Fibroblast of skin of right biceps (primary cell): ENCODE measurements at places on chromosomes 3 and 15.
A peak's percentile ranks its signal among the peaks of the same experiment; 100 is the strongest.

DNA sequence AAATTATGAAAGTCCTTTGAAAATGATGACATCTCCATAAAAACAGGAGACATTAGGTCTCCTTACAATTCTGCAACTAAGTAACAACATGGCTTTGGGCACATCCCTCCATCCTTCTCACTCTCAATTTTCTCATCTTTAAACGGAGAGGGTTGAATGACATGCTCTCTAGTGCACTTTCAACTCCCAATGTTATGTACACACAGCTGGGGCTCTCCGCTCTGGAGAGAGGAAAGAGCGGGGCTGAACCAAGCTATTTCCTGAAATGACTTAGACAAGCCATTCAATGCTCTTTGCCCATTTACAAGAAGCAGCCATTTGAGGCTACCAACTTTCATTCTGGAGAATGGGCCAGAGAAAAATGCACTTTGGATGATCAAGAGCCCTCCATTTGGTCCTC lies 144.2 kb upstream of the BNIP2 start:
- no peak for DNase-seq

DNA sequence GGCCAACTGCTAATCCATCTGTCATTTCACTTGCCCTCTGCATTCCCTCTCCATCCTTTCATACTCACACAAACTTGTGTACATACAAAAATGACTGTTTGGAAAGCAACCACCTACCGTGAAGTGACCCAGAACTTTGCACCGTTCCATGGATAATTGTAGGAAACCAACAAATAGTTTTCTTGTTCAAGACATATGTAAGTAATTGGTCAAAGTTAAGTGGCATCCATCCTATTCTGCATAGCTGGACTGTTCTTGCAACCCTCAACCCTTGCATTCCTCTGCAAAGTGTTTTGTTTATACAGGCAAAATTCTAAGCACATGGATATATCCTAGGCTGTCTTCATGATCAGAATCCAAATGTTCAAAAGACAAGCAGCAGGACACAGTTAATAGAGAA lies 592.5 kb downstream of the MECOM start:
- DNase-seq: peak; percentile 16

DNA sequence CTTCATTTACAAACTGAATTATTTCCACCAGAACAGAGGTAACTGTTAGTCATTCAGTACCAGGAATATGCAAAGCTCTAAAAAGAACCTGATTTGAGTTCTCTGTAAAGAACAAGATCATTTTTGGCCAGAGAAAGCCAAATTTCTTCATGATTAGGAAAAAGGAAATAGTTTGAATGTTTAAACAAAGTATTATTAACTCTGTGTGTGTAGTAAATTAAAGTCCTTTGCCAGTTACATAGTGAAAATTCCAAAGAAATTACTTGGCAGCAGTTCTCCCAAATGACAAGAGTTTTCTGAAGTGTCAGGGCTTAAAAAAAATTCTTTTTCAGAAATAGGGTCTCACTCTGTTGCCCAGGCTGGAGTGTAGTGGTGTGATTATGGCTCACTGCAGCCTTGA lies 24.5 kb downstream of the QTRT2 start:
- DNase-seq: peak; percentile 74

DNA sequence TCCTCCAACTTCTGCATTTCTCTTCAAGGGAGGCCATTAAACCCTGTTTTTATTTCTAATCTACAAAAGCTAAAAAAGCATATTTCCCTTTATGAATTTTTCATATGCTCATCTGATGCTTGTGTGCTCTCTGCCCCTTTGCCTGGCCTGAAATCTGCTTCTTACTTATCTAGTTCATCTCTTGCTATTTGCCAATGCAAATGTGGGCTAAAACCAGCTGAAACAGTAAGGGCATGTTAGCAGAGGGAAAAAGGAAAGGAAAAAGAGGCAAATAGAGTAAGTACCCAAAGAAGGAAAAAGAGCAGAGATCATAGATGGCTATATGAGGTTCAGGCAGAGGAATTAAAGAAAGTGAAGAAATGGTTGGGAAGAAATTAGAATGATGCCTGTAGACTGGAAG lies 185.2 kb downstream of the CNTN4 start:
- no peak for DNase-seq

DNA sequence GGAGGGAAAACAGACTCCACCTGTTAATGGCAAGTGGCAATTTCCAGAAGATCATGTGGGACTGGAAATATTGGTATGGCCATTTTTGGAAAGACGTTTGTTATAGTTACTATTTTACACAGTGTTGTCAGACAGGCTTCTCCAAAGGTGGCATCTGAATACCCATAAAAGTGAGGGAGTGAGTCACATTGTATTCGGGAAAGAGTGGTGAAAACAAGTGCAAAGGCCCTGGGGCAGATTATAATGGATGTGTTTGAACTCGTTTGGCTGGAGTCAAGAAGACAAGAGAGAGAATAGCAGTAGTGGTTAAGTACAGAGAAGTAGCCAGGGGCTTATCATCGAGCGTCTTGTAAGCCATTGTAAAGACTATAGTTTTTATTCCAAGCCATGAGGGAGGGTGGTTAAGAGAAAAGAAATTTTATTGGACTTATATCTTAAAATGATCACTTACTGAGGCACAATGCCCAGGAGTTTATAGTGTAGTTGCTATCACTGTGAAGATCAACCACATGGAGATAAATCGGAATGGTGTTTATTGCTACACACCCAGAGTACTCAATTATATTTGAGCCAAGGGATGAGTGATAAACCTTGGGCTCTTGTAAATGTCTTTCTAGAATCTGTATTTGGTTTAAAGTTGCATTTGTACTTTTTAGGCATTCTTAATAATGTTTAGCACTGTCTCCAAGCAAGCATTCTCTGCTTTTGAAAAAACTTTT lies 212.8 kb upstream of the KBTBD8 start:
- DNase-seq: no peak

DNA sequence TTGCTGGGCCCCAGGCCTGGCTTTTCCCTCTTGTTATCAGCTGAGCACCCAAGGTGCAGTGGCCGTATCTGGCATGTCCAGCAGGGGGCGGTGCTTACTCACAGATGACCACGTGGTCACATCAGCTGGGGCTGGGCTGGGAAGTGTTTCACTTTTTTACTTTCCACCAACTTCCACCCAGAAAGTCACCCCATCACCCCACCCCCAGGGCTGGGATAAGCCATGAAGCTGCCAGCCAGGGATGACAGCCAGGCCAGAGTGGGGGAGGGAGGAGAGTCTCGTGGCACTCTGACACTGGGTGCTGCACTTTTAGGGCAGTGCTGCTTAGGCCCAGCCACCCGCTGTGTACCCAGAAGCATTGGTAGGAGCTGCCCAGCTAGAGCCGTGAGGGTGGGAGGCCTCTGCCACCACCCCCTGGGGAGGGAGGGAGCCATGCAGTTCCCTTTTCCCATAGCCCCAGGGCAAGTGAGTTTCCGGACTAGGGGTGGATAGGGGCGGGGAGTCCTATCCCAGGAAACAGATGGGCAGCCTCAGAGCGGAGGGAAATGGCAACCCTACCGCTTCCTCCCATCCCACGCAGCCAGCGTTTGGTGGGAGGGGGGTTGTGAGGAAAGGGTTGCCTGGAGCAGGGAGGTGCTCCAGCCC lies 6.1 kb downstream of the PPCDC start:
- DNase-seq: peak; percentile 85

DNA sequence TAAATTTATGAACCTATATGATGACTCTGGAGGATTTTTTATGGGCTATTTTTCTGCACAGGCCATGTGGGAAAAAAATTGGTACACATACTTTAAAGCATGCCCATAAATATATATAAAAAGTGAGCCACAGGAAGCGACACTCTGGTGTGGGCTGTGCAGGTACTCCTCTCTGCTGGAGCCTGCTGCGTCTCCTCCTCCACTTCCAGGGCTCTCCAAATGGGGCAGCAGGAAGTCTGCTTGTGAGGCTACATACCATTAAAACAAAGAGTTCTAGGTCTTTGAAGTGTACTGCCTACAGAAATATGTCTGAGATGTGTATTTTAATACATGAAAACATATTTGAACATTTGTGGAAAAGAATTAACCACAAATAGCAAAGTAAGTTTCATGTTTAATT lies 135.1 kb downstream of the CTNNB1 start:
- no peak for DNase-seq

DNA sequence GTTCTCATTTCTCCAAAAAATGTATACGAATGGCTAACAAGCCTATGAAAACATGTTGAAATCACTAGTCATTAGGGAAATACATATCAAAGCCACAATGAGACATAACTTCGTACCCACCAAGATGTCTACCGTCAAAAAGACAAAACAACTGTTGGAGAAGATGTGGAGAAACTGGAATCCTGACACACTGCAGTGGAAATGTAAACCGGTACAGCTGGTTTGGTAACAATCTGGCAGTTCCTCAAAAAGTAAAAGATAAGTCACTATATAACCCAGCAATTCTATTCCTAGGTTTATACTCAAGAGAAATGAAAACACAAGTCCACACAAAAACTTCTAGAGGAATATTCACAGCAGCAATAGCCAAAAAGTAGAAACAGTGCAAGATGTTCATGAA lies 7.0 kb downstream of the SCAPER start:
- no peak for DNase-seq

DNA sequence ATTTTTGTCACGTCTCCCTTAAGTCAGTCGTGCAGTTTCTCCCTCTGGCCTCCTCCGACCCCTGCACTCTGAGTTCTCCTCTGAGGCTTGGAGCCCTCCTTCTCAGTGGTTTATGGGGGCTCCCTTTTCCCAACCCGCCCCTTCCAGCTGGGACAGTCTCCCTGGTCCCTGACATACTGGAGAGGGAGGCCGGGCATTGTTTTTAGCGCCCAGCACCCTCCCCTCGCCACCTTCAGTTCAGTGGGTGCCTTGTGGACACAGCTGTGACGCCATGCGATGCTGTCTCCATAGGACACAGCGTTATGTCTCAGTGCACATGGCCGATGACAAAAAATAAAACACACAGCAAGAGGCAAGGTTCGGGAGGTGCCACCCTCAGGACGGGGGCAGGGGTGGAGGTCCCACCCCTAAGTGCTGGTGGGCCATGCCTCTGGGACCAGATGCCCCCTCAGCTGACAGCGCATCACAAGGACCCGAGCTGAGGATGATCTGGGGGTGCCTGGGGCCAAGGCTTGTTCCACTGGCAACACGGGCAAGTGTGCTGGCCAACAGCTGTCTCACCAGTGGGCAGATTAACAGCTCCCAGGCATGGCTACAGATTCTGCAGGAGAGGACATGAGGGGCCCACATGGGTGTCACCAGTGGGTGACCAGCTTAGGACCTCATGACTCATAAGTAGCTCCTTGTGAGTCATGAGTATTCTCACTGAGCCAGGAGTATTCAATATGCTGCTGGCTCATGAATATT lies 81.6 kb downstream of the PLXNA1 start:
- DNase-seq: peak; percentile 61

- no peak for DNase-seq
Measured at GRCh38 chr15:31353931-31354330, 27.3 kb downstream of the KLF13 start.

GRCh38 chr3:133995264-133995663 lies 34.5 kb downstream of the SLCO2A1 start:
- DNase-seq: no peak

DNA sequence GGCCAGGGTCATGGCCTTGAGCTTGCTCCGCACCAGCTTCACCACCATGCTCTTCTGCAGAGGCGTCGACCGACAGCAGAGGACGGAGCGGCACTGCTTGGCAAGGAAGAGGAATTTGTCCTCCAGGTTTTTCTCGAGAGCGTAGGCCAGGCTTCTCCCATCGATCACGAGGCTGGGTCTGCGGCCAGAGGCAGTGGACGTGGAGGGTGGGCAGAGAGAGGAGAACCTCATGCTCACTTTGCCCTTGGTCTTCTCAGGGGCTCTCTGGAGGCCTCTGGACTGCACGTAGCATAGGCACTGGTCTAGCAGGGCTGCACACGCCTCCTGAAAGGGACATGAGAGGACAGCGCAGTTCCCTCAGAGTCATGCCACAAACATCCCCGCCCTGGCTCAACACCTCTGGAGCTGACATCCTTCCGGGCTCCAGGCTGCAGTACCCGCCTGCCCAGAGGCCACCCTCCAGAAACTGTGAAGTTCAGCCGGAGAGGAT lies 168.3 kb downstream of the ATP10A start:
- DNase-seq: no peak

- DNase-seq: peak; percentile 21
Measured at GRCh38 chr3:121493431-121493830, 52.4 kb downstream of the POLQ start.

GRCh38 chr3:183148056-183148455 lies 14.5 kb downstream of the LAMP3 start:
- no peak for DNase-seq

- DNase-seq: no peak
Measured at GRCh38 chr3:132857317-132857716, 135.1 kb upstream of the NPHP3 start.

DNA sequence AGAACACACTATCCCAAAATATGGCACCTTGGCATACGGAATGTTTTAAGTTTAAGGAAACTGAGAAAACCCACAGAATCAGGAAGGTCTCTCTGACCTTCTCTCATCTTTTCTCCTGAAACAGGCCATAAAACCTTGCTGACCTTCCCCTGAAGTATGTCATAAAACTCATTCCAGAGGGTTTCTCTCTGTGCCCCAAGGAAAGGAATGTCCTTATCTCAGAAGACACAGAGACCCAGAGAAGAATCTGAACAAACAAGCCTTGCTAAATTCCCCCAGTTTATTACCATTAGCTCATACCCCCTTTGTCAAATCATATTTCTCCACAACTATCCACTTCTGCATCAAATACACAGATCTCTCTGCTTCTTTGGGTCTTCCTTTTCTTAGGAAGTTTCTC lies 603.1 kb downstream of the MCTP2 start:
- no peak for DNase-seq

DNA sequence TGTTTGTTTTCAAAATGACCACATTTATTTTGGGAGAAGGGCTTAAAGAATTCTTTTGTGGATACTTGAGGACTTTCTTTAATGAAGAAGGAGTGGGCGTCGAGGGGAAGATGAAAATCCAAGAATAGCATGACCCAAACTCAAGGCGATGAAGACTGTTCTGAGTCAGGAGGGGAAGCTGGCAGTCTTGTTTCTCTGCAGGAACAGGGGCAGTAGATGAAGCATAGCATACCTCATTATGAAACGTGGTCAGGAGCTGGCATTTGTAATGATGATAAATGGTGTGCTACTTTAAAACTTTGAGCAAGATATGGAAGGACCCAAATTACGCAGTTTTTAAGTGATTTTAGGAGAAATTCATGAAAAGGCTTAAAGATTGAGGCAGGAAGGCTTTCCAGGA lies 549.0 kb downstream of the IGSF11 start:
- DNase-seq: no peak

DNA sequence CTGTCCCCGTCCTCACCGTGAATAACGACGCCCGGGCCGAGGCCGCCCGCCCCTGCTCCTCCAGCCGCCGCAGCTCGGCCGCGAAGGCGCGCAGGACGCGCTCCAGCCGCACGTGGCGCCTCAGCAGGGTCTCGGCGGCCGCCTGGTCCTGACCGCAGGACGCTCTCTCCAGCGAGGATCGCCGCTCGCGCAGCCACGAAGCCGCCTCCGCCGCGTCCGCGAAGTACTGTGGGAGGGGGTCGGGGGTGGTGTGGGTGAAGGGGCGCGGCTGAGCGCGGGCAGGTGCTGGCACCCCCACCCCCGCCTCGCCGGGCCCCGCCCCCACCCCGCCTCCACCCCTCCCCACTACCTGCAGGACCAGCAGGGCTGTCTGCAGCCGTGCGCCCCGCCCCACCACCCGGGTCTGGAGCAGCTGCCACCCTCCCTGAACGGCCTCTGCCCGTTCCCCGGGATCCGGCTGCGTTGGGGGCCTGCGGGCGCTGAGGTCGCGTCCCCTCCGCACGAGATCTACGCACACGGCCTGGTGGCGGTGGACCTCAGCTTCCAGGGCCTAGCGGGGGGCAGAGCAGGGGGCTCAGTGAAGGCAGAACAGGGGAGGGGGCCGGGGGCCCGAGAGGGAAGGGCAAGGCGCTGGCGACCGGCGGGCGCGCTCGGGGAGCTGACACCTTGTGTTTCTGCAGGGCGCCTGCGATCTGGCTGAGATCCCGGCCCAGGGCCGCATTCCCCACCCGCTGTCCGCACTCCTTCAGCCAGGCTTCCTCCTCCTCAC lies 11.7 kb downstream of the SPTBN5 start:
- DNase-seq: peak; percentile 6
